HCT116 (cell line): ENCODE measurements at places on chromosomes 6 and 20. TPM values are rescaled to one million over a fixed set of nuclear protein-coding genes. Genes with fewer than 3 reads are reported as not detected.

The FKBP1C gene
- total RNA-seq: 1.6 TPM

The SLC17A2 gene
- total RNA-seq: not detected

The LGSN gene
- 0.30 TPM for total RNA-seq

The PLN gene
- total RNA-seq: not detected

GRCh38 chr20:38452880-38453624, 17.9 kb upstream of the SNHG17 start:
- H3K4me3 ChIP-seq: no peak overlapping the region
- H3K4me1 ChIP-seq: peaks cover 33% of the 10 kb centered on the region
- no peak for DNase-seq
- H3K27me3 ChIP-seq: no peaks in the 10 kb centered on the region

DNA sequence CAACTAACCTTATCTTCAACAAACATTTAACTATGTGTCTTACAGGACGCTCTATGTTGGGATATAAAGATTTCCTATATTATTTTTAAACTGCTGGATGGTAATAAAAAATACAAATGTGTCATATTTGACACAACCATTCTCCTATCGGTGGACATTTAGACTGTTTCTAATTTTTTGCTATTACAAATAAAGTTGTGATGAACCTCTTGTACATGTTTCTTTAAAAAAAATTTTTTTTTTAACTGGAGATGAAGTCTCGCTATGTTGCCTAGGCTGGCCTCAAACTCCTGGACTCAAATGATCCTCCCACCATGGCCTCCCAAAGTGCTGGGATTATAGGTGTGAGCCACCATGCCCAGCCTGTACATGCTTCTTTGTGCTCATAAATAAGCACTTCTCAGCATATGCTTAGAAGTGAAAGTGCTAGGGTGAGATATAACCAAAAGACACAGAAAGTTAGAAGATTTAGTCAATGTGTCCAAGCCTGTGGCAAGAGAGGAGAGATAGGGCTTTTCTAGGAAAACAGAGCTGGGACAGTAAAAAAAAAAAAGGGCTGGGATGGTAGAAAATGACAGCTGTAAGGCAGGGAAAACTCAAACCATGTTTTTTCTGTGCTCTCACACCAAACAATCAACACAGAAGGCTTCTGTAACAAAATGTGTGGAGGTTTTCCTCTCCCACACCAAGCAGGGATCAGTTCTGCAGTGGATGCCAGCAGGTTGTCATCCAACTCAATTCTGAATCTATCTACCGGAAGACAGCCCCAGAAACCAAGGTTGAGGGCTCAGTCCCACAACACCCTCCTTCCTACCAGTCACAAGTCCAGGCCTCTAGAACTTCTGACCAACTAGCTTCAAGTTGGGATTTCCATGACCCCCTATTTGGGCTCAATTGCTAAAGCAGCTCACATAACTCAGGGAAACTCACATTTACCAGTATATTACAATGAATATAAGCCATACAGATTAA, 70.0 kb upstream of the SMIM29 start:
- peaks cover 11% of the 10 kb centered on the region; the same call in 1 of the 2 replicates for H3K4me1 ChIP-seq
- H3K36me3 ChIP-seq: no peaks in the 10 kb centered on the region
- no peak overlapping the region for H3K27ac ChIP-seq
- H3K4me3 ChIP-seq: no peak overlapping the region

DNA sequence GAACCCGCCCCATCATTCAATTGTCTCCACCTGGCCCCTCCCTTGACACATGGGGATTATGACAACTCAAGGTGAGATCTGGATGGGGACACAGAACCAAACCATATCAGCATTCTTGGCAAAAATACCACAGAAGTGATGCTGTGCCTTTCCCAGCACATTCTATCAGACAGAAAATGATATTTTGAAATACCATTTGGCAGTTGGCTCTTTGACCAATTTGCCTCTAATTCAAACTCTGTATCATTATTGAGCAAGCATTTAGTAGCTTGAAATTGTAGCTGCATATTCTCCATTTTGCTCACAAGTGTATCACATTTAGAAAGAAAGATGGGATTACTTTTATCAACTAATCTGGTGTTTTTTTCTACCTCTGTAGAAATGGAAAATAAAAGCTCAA, 64.0 kb downstream of the PLCB1 start:
- DNase-seq: no peak
- no peaks in the 10 kb centered on the region for H3K36me3 ChIP-seq
- no peak overlapping the region for H3K4me3 ChIP-seq
- H3K4me1 ChIP-seq: no peaks in the 10 kb centered on the region

- H3K36me3 ChIP-seq: no peaks in the 10 kb centered on the region
- H3K27ac ChIP-seq: no peak overlapping the region
- H3K4me3 ChIP-seq: no peak overlapping the region
- no peak for DNase-seq
Observed at GRCh38 chr20:22814471-22815205, 220.5 kb upstream of the SSTR4 start.

DNA sequence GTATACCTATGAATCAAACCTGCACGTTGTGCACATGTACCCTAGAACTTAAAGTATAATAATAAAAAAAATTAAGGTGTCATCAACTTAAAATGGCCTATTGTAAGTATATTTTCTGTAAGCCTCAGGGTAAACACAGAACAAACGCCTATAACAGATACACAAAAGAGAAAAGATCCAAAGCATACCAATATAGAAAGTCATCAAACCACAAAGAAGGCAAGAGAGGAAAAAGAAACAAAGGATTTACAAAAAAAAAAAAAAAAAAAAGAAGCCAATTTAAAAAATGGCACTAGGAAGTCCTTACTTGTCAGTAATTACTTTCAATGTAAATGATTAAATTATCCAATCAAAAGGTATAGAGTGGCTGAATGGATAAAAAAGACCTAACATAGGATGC, 24.6 kb upstream of the ASF1A start:
- H3K36me3 ChIP-seq: no peaks in the 10 kb centered on the region
- H3K27me3 ChIP-seq: no peaks in the 10 kb centered on the region
- H3K4me1 ChIP-seq: peaks cover 4% of the 10 kb centered on the region; the same call in 1 of the 2 replicates
- no peak overlapping the region for H3K27ac ChIP-seq

GRCh38 chr20:5586720-5587119, 163.5 kb upstream of the SHLD1 start:
- no peaks in the 10 kb centered on the region for H3K4me1 ChIP-seq
- no peaks in the 10 kb centered on the region for H3K27me3 ChIP-seq
- H3K27ac ChIP-seq: no peak overlapping the region
- 0 out of 2 replicates have a peak, but pooled peaks cover 3% of the 10 kb centered on the region for H3K36me3 ChIP-seq

DNA sequence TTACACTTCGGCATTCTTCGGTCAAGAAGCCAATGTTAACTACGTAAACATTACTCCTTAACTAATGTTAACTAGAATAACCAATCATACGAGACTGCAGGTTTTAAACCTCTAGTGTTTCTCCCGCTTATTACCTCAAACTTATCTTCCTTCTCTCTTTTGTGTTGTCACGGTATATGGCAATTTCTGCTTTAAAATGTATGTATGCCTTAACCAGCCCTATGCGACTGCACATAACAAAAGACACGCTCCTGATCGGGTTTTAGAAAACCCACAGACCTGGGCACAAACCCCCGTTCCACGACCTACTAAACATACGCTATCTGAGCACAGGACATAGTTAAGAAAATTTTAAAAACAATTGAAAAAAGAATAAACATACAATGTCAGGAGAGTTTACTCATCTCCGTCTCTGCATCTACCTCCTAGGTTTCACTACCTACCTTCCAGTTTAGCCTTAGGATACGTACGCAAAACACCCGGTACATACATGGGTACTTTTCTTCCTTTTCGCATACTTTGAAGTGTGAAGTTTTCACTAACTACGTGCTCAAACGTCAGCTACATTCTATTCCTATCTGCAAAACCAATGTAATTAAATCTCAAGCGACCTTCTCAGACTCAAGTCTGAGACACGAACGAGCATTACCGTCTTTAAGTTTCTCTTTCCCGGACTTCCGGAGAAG, 1.1 kb downstream of the CD164 start:
- peaks cover 27% of the 10 kb centered on the region for H3K4me1 ChIP-seq
- H3K4me3 ChIP-seq: peak overlapping the region; percentile 75
- no peaks in the 10 kb centered on the region for H3K27me3 ChIP-seq
- H3K27ac ChIP-seq: peak overlapping the region; percentile 92

DNA sequence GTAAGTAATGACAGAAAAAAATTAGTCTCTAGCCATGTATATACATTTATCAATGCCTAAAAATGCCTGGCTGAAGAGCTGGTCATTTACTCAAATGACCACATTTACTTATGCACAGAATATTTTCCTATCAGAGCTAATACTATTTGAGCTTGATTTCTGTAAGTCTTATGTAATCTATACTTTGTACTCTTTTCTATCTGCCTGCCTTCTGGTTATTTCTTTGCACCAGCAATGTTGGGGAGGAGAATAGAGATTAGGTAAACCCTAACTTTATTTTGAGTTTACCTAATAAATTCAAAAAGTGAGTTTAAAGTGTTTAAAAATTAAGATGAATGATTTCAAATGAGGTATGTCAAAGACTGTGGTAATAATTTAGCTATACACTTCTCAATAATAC, 3.7 kb downstream of the CALHM5 start:
- no peaks in the 10 kb centered on the region for H3K27me3 ChIP-seq
- H3K36me3 ChIP-seq: no peaks in the 10 kb centered on the region
- no peak overlapping the region for H3K4me3 ChIP-seq
- DNase-seq: no peak
- no peak overlapping the region for H3K27ac ChIP-seq

DNA sequence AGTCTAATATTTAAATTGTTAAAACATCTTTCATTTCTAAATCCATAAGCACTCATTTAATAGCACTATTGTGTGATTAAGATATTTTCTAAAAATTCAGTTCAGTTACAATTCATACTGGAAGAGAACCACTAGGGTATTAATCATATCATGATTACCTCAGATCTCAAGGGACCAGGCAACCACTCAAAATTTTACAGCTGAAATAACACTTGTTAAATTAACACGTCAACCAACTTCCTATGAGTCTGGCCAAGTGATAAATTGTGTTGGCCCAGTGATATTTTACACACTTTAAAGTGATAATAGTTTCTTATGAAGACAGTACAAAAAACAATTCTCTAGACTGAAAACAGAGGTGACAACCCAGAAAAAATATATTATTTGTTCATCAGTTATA, 869.0 kb upstream of the ADGRB3 start:
- H3K4me1 ChIP-seq: no peaks in the 10 kb centered on the region
- H3K27me3 ChIP-seq: no peaks in the 10 kb centered on the region
- DNase-seq: no peak
- H3K36me3 ChIP-seq: no peaks in the 10 kb centered on the region
- no peak overlapping the region for H3K27ac ChIP-seq

- no peak overlapping the region for H3K4me3 ChIP-seq
- H3K36me3 ChIP-seq: peaks cover 22% of the 10 kb centered on the region
- H3K27me3 ChIP-seq: no peaks in the 10 kb centered on the region
- no peaks in the 10 kb centered on the region for H3K4me1 ChIP-seq
- no peak overlapping the region for H3K27ac ChIP-seq
- DNase-seq: no peak
Observed at GRCh38 chr6:169766232-169766631, 14.8 kb downstream of the ERMARD start.

DNA sequence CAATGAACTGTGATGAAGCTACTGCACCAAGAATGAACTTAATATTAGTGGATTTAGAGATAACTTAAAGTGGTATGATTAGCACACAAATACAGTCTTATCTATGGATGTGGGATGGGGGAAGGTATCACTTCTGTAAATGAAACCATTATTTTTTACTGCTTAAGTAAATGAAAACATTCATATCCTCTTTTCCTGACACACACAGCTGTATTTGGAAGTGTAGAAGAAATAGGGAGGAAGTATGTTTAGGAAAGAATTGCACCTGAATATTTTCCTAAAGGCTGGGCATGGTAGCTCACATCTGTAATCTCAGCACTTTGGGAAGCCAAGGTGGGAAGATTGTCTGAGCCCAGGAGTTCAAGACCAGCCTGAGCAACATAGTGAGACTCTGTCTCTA, 96.8 kb downstream of the HIVEP2 start:
- H3K4me3 ChIP-seq: no peak overlapping the region
- H3K4me1 ChIP-seq: peaks cover 23% of the 10 kb centered on the region
- no peaks in the 10 kb centered on the region for H3K36me3 ChIP-seq
- H3K27me3 ChIP-seq: no peaks in the 10 kb centered on the region
- no peak overlapping the region for H3K27ac ChIP-seq

GRCh38 chr6:36590237-36590636, 3.9 kb upstream of the SRSF3 start:
- H3K4me1 ChIP-seq: peaks cover 26% of the 10 kb centered on the region
- H3K4me3 ChIP-seq: no peak overlapping the region; the same call in 1 of the 2 replicates
- no peaks in the 10 kb centered on the region for H3K27me3 ChIP-seq
- H3K27ac ChIP-seq: no peak overlapping the region
- H3K36me3 ChIP-seq: peaks cover 7% of the 10 kb centered on the region; the same call in 1 of the 2 replicates

GRCh38 chr6:64259372-64259771, 623.8 kb downstream of the PHF3 start:
- no peaks in the 10 kb centered on the region for H3K27me3 ChIP-seq
- no peaks in the 10 kb centered on the region for H3K36me3 ChIP-seq
- no peak for DNase-seq
- no peaks in the 10 kb centered on the region for H3K4me1 ChIP-seq
- no peak overlapping the region for H3K4me3 ChIP-seq

- H3K4me1 ChIP-seq: no peaks in the 10 kb centered on the region
- no peak for DNase-seq
- no peak overlapping the region for H3K27ac ChIP-seq
- H3K27me3 ChIP-seq: no peaks in the 10 kb centered on the region
- H3K4me3 ChIP-seq: no peak overlapping the region
Observed at GRCh38 chr6:164693944-164694343, 615.5 kb downstream of the C6orf118 start.

GRCh38 chr6:82078286-82078908, 169.1 kb downstream of the IBTK start:
- H3K27ac ChIP-seq: no peak overlapping the region
- H3K27me3 ChIP-seq: no peaks in the 10 kb centered on the region
- no peaks in the 10 kb centered on the region for H3K4me1 ChIP-seq
- no peak for DNase-seq
- H3K4me3 ChIP-seq: no peak overlapping the region
- H3K36me3 ChIP-seq: no peaks in the 10 kb centered on the region

DNA sequence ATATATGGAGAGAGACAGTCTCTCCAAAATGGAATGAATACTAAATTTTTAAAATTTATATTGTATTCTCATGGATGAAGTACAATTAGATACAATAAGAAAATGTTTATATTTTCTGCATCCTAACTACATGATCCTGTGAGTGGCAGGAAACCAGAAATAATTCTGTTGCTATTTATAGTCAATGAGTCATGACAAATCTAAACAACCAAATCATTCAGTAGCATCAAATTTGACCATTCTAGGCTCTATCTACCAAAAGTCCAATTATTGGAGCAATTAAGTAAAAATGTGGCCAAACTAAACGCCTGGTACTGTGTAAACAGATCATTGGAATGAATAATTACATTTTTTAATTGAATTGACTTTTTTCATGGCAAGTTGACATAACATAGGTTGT, 959.8 kb downstream of the EPHA7 start:
- H3K27ac ChIP-seq: no peak overlapping the region
- H3K4me3 ChIP-seq: no peak overlapping the region
- no peaks in the 10 kb centered on the region for H3K36me3 ChIP-seq
- H3K4me1 ChIP-seq: no peaks in the 10 kb centered on the region

- no peak overlapping the region for H3K4me3 ChIP-seq
- no peaks in the 10 kb centered on the region for H3K36me3 ChIP-seq
- DNase-seq: no peak
- peaks cover 31% of the 10 kb centered on the region for H3K27me3 ChIP-seq
- 0 out of 2 replicates have a peak, but pooled peaks cover under 1% of the 10 kb centered on the region for H3K4me1 ChIP-seq
Observed at GRCh38 chr6:72974276-72974675, 251.0 kb downstream of the KHDC1L start.
